ENCODE measurements at places on chromosomes 2 and 18.

DNA sequence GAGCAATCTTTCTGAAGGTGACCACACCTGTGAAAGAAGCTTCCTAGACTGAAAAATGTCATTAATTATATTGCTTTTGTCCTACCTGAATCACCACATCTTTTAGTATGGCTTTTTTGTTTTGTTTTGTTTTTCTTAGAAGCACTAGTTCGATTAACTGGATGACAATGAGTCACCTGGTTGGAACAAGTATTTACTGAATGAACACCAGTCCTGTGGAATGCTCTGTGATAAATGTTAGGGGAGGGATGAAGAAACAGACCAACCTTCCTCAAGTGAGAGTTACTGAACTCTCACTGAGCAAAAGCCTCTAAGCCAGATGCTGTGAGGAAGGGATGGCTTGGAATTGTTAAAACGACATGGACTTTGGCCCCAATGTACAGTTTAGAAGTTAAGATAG, 26.8 kb upstream of the DCC start:
- no peak for DNase-seq

- no peak for DNase-seq
Measured at GRCh38 chr2:237752761-237753165, 45.8 kb upstream of the RBM44 start.

DNA sequence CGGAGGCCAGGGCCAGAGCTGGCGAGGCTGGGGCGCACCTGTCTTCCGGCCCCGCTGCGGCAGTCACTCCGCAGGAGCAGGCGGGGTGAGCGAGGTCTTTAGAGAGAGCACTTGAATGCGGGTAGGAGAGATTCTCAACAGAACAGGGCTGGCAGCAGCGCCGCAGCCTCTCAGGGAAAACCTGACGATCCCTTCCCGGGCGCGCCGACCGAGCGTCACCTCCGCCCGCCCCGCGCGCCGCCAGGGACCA, 526 bp downstream of the PRKRA start:
- peak; percentile 98 for DNase-seq

- no peak for DNase-seq
Measured at GRCh38 chr2:24272161-24272802, 88.1 kb downstream of the ITSN2 start.

DNA sequence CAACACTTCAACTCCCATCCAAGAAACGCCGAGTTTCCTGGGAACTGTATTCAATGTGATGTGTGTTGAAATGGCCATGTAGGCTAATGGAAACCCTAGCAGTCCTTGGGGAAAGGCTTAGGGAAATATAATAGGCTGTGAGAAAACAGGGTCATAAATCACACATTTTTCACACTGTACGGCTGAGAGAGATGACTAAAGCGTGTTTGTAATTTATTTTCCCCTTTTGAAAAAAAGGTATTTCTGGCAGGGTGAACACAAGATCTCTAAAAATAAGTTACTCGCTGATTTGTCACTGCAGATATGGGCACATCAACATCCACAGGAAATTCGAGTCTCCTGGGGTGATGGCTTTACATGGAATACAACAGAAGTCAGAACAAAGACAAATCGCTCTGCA, 109.6 kb upstream of the ST6GAL2 start:
- peak; percentile 62 for DNase-seq

DNA sequence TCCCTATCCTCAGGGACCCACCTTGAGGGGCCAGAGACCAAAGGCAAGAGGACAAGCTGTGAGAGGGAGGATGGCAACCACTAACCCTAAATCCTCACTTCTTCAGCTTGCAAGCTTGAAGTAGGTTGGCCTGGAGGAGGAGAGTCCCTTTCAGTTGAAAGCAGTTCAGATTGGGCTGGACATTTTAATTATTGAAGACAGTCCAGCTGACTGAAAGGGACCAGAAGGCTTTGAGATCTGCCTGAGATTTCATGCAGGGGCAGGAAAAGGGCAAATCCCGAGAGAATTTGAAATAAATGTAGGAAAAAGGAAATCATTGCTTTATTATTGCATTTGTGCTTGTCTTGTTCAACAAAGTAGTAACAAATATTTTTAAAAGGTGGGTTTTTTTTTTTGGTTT, 118.9 kb upstream of the STON1 start:
- no peak for DNase-seq

GRCh38 chr18:43013486-43013885, 102.0 kb downstream of the RIT2 start:
- no peak for DNase-seq

DNA sequence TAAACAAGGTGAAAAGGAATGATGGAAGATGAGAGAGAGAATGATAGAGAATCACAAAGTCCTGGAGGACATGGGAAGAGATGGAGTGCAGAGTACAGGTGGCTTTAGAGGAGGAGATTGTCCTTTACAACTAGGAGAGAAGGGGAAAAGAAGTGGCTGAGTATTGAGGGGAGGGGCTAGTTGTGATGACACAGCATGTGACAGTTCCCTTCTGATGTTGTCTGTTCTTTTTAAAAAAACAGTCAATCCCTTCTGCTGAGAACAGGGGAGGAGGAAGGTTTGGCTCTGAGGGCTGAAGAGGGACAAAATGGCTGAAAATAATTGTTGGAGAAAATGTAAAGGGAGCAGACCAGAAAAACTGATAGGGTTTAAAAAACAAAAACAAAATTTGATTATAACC, 44.0 kb downstream of the STEAP3 start:
- no peak for DNase-seq

DNA sequence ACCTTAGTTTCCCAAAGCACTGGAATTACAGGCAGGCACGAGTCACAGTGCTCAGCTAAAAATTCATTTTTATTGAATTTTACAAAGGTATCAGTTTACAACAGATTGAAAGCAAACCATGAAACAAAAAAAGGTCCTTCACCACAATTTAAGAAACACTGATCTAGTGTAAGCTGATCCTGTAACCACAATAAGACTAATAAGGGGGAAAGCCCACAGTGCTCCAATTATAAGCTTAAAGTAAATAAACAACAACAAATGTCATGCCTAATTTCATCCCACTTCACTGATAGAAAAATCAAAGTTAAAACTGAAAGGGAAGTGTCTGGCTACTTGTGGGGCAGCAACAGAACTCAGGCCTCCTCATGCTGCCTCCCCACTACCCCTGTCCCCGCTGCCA, 49.2 kb downstream of the ICA1L start:
- no peak for DNase-seq

DNA sequence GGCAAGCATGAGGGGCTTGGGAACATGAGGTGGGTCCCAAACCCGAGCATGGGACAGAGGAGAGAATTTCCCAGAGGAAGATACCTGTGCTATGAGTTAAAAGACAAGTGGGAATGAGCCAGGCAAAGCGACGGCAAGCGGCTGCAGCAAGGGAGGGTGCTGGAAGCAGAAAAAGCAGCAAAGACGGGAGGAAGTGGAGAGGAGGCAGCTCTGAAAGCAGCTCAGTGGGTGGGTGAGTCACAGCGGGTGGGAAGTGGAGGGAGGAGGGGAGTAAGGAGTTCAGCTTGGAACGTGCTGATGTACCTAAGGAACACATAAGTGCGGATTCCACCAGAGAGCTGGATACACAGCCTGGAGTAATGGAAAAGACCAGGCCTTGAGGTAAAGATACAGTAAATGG, 41.4 kb downstream of the THUMPD2 start:
- no peak for DNase-seq

- no peak for DNase-seq
Measured at GRCh38 chr2:184799379-184799778, 201.1 kb downstream of the ZNF804A start.

DNA sequence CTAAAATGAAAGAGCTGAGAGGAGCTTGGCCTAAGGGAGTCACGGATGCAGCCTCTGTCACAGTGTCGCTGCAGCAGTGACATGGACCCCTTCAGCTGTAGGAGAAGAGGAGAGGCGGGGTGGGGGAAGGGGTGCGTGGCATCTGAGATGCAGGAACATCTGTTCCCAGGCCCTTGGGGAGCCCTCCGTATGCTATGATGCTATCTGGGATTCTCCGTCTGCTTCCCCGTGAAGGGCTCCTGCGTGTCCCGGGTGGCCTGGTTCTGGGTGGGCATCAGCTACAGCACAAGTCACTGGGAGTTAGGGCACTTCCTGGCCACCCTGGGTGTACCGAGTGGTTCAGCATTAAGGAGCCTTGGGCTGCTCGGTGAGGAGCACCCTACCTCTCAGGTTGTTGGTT, 35.6 kb upstream of the B3GNT7 start:
- DNase-seq = no peak

DNA sequence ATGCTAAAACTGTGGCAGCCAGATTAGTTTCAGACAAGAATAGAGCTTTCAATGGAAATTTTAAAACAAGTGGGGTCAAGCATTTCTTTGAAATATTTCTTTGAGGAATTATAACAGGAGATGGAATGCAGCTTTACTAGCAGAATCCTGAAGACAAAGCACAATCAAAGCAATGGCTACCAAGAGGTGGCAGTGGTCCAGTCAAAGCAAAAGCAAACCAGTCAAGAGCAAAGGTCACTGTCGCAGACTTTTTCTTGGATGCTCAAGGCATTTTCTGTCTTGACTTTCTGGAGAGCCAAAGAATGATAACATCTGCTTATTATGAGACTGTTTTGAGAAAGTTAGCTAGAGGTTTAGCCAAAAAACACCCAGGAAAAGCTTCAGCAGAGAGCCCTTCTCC, 351.2 kb upstream of the DLGAP1 start:
- no peak for DNase-seq

GRCh38 chr2:190190507-190191162, 128.1 kb upstream of the MSTN start:
- DNase-seq = no peak

DNA sequence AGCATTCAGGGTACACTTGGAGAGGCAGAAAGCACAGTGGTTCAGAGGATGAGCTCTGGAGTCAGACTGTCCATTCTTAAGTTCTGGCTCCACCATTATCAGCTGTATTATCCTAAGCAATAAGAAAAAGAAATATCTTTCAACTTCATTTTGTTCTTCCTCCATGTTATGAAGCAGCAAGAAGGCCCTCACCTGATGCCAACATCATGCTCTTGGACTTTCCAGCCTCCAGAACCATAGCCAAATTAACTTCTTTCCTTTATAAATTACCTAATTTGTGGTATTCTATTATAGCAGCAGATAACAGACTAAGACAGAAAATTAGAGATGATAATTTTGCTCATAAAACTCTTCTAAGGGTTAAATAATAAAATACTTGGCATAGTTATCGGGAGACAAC, 137.1 kb downstream of the RBMS1 start:
- DNase-seq = no peak

DNA sequence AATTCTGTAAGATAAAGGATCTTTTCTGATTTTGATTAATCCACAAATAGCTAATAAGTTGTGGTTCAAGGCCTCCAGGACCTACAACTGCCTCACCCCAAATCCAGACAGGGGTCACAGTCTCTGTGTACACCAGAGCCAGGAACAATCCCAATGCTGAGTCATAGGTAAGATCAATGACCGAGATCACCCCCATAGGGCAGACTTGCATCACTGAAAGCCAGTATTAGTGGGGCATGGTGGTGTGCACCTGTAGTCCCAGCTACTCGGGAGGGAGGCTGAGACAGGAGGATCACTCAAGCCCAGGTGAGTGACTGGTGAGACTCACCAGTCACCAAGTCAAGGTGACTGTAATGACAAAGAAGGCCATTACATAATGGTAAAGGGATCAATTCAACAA, 12.9 kb downstream of the PARD6G start:
- no peak for DNase-seq

GRCh38 chr2:223215254-223215516, 163.2 kb downstream of the KCNE4 start:
- DNase-seq = no peak

DNA sequence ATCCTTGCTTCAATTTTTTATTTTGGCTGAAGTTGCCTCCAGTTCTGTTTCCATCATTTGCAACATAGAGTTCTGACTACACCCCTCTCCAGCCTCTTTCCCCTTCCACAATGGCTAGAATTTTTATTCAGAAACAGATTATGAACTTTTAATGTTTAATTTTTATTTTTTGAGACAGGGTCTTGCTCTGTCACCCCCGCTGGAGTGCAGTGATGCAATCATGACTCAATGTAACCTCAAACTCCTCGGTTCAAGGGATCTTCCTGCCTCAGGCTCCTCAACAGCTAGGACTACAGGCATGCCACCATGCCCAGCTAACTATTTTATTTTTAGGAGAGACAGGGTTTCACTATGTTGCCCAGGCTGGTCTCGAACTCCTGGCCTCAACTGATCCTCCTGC, 2.8 kb downstream of the NTSR2 start:
- DNase-seq = no peak

- no peak for DNase-seq
Measured at GRCh38 chr18:57909620-57910019, 106.5 kb upstream of the ATP8B1 start.

DNA sequence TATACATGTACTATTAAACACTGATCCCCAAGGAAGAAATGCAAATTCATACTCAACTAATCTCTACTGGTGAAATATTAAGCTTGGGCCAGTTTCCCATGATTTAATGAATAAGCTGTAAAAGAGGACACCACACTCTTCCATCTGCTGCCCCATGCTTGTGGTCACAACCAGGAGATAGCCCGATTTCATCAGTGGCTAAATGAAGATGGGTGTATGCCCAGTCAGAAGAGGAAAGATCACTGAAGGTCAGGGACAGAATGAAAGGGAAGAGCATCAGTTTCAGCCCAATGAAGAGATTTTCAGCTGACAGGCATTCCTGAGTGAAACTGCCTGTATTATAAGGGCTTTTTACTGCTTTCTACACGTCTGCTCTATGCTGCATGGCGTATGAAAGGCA, 103.5 kb downstream of the KCNS3 start:
- DNase-seq = no peak

DNA sequence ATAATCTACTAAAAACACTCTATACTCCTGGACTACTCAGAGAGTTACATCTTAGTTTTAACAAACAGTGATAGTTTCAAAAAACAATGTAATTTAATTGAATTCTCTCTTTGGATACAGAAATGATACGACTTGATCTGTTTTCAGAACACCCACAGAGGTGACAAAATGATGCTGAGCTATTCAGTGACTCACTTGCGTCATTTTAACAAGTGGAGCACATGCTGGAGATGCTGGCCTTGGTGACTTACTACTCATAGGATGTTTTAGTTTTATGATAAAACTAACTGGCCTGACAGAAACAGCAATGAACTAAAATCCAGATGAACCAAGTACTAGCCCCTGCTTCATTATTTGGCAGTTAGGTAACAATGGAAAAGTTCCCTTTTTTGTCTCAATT, 101.3 kb upstream of the ITGB6 start:
- DNase-seq = no peak

GRCh38 chr2:142849820-142850219, 27.6 kb upstream of the KYNU start:
- no peak for DNase-seq

- DNase-seq = peak; percentile 84
Measured at GRCh38 chr2:204452464-204453023, 92.7 kb upstream of the PARD3B start.

DNA sequence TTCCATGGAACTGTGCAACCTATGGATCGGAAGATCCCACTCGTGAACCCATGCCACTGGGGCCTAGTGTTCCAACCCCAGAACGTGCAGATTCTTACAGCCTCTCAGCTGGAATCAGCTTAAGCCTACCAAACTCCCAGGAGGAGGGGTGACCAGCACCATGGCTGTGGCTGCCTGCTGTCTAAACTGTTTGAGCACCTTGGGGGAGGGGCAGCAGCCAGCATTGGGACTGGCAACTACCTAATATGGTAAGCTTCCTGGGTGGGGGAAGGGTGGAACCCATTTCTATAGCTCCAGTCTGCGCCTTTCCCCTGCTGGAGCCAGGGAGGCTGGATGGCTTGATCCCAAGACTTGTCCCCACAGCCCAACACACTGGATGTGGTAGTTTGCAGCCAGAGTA, 10.7 kb upstream of the POLE4 start:
- DNase-seq = no peak

- no peak for DNase-seq
Measured at GRCh38 chr2:68588589-68588988, 54.8 kb upstream of the PROKR1 start.

GRCh38 chr2:99868260-99868659, 274.1 kb downstream of the AFF3 start:
- no peak for DNase-seq
